DMS79 (cell line): ENCODE measurements at places on chromosomes 11 and 22.

DNA sequence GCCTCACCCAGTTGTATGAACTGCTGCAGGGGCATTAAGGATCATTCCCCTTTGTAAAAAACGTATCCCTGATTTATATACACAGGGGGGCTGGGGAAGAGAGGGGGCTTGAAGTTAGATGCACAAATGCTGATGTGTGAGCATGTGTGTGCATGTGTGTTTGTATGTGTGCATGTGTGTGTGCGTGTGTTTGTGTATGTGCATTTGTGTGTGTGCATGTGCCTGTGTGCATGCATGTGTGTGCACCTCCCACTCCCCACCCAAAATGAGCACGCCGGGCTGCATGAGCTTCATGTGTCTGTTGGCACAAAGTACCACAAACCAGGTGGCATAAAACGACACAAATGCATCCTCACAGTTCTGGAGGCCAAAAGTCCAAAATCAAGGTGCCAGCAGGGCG lies 1315.2 kb downstream of the TBC1D22A start:
- DNase-seq, result no peak

- no peak for DNase-seq
Measured at GRCh38 chr22:28232204-28232603, 313.1 kb upstream of the PITPNB start.

- no peak for DNase-seq
Measured at GRCh38 chr11:35594680-35595079, 23.6 kb upstream of the FJX1 start.

DNA sequence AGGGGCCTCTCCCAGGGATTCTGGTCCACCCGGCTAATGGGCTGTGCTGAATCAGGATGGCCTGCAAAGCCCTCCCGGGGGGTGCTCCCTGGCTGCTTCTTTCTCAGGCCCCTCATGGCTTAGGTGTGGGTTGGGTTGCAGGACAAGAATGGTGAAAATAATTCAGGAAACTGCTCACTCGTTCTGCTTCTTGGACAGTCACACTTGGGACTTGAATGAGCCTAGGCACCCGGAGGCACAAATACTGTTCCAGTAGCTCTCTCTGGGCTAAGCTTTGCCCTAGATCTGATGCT lies 83.2 kb downstream of the TRIM29 start:
- DNase-seq, result no peak

- DNase-seq, result no peak
Measured at GRCh38 chr22:42791721-42792452, 65.2 kb downstream of the ARFGAP3 start.

DNA sequence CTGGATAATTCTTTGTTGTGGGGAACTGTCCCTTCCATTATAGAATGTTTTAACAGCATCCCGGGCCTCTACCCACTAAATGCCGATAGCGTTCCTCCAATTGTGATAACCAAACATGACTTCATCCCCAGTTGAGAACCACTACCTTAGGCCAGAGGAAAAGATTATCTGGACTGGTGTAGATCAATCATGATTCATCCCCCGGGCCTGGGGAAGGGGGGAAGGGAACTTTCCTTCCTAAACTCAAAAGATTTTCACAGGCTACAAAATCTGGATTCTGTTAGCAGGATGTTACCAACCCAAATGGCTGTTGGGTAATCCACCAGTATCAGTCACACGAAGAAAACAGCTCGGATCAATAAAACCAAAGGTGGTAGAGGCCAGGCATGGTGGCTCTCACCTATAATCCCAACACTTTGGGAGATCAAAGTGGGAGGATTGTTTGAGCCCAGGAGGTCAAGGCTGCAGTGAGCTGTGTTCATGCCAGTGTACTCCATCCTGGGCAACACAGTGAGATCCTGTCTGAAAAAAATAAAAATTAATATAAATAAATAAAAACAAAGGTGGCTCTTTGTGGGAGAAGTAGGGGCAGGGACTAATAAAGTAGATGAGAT lies 10.1 kb downstream of the CTR9 start:
- no peak for DNase-seq

DNA sequence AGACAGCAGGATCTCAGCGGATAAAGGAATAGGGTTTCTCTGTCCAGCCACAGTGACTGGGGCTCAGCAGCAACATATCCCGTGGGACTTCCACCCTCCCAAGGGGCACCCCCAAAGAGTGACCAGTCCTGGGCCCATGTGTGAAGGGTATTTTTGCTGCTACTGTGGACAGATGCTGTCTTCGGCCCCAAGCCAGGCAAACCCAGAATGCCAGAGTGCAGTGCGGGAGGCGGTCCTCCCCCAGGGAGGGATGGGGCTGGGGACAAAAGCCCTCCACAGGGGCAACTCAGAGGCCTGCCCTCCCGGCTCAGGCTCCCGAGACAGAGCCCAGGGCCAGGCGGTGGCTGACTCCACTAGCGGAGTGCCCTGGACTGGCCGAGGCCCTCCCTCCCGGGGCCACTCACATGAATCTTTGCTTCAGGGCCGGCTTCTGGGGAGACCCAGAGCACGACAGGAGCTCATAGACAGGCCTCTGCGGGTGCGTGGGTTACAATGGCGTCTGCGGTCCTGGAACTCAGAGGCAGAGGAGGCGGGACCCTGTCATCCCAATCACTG lies 34.7 kb upstream of the WNT7B start:
- DNase-seq, result no peak

DNA sequence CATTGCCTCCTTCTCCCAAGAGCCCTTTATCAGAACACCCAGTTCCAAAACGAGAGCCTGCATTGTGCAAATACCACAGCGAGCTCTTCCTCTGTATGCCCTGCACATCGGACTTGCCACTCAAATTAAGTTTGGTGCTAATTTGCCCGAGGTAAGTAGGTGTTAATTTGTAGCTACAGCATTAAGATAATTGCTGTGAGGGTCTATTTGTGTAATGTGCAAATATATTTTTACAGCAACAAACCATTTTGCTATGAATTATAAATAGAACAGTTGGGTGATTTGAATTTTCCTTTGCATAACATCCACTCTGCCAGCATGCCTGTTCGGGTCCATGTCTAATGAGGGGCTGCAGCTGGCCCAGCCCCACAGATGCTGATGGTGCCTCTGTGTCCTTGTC lies 8.1 kb downstream of the ARHGAP8 start:
- no peak for DNase-seq

GRCh38 chr11:118139578-118139977 lies 13.0 kb downstream of the SCN4B start:
- no peak for DNase-seq

DNA sequence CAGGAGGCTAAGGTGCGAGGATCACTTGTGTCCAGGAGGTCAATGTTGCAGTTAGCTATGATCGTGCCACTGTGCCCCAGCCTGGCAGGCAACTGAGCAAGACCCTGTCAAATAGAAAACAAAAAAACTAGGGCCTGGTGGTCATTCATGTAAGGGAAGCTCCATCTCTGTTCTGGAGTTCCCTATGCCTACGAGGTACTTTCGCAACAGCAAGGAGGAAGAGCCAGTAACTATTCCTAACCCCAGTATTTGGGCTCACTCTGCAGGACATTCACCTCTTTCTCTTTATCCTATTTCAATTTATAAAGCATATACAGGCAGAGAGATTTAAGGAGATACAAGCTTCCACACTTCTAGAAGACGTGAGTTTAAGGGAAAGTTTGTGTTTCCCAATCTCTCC lies 46.6 kb downstream of the RDX start:
- DNase-seq, result no peak

DNA sequence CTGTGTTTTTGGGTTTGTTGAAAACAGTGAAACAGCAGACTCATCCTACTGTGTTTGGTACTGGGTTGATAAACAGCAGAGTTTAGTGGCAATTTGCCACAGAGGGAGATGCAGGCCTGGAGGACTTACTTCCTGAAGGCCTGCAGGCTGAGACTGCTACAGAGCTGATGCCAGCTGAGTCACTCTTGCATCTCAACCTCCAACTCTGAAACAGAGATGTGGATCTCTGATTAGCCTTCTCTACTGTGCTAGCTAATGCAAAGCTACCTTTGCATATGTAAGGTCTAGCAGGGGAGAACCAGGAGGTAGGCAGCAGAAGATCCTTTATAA lies 14.3 kb downstream of the ATP5MG start:
- DNase-seq, result no peak

DNA sequence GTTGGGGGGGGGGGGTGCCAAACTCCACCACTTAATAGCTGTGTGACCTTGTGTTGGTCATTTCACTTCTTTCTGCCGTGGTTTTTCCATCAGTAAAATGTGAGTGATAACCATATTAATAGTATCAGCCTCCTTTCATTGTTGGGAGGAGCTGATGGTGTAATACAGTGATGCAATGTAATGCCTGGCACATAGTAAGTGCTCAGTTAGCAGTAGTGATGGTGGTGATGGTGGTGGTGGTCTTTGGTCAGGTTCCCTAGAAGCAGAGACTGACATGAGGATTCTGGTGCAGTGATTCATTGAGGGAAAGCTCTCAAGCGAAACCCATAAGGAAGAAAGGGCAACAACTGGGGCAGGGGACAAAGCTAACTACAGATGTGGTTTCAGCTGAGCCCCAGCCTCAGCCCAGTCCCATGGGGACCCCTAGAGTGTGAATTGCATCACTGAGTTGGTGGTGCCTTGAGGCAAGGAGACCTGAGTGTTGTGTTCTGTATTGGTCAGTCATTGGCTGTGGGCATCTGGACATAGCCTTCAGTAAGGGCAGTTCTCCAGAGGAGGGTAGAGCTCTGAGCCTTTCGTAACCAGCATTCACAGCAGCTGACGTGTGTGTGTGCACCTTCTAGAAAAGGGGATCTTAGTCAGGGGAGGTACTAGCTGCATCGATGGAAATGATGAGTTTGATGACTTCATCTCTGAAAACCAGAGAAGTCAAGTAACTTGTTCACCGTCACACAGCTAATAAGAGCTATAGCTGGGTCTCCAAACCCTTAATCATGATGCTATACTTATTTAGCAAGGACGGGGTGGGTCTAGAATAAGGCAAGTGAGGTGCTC lies 93.6 kb upstream of the CRYBB3 start:
- DNase-seq, result no peak

GRCh38 chr22:37633089-37633624 lies 6.3 kb upstream of the SH3BP1 start:
- DNase-seq, result no peak

- DNase-seq, result no peak
Measured at GRCh38 chr11:8066036-8066910, 14.7 kb upstream of the TUB start.

DNA sequence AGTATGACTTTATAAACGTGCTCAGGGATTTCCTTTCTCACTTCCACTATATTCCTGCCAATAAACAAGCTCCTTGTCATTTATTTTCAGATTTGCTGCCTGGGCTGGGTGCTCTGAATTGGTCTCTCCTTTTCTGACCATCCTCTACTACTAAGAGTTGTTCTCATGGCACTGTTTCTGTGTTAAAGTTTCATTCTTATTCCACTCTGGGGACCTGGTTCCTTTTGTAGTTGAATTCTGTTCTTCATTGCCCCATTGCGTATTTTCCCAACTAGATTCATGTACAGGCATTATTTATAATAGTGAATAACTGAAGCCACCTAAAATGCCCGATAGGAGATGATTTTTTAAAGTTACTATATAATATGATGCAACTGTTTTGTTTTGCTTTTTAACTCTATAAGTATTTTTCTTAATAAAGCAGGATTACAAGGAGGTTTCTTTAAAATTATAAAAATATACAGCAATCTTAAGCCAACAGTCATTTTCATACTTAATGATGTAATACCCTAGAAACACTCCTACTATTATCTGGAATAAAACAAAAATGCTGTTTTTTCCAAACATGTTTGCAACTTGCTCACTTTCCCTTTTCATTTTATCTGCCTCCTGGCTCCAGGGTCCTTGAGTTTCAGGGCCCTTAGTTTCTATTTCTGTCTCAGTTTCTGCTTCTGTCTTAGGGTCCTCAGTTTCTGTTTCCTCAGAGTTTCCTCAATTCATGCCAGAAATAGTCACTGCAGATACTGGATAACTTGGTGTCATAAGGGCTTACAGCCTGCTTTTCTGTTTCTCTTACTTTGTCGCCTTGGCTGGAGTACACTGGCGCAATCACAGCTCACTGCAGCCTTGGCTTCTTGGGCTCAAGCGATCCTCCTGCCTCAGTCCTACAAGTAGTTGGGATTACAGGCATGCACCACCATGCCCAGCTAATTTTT lies 9.8 kb upstream of the FUT4 start:
- DNase-seq, result no peak

- no peak for DNase-seq
Measured at GRCh38 chr22:24119476-24119875, 61.8 kb upstream of the SUSD2 start.

- no peak for DNase-seq
Measured at GRCh38 chr22:17013396-17014100, 5.5 kb upstream of the GAB4 start.

GRCh38 chr11:28992996-28993395 lies 884.8 kb downstream of the METTL15 start:
- no peak for DNase-seq

DNA sequence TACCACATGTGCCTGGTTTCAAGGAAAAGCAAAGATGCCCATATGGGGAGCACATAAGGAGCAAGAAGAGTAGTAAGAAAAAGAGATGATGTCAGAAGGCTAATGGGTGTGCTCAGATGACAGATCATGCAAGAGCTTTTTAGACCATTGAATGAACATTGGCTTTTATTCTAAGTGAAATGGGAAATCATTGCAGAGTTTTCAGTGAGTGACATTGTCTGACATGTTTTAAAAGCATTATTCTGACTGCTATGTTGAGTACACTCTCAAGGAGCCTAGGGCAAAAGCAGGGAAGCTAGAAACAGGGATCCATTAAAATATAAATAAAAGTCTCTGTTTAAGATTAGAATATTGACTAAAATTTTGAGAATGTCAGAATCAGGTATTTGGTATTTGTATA lies 133.6 kb downstream of the METTL15 start:
- no peak for DNase-seq

- no peak for DNase-seq
Measured at GRCh38 chr11:34977089-34977912, 60.9 kb downstream of the PDHX start.

- no peak for DNase-seq
Measured at GRCh38 chr11:63277345-63277943, 34.0 kb upstream of the SLC22A25 start.

GRCh38 chr22:37047006-37047405 lies 4.5 kb upstream of the KCTD17 start:
- DNase-seq, result no peak

GRCh38 chr11:35146074-35146521 lies 7.1 kb downstream of the CD44 start:
- DNase-seq, result no peak

DNA sequence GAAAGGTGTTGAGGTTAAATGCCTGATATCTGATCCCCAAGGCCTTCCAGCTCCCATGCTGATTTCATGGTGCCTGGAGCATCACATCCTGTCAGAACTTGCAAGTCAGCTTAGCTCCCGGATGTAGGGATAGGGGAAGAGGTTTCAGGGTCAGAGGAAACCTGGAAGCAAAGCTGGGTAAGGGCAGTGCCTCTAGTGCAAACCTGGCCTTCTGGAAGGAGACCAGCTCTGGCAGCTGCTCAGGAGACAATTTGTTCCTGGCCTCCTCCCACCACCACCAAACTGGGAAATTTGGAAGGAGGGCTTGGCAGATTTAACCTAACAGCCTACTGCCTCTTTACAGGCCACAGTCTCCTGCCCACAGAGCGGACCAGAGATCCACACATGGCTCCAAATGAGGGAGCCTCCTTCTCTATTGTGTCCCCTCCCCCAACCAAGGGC lies 9.2 kb upstream of the TSKU start:
- DNase-seq, result no peak
